ENCODE measurements at places on chromosomes 12 and 14. TPM values are rescaled to one million over a fixed set of nuclear protein-coding genes. Genes with fewer than 3 reads are reported as not detected.
A peak's percentile ranks its signal among the peaks of the same experiment; 100 is the strongest.

The EXOC3L4 gene
- 6.7 TPM for total RNA-seq

The ACOT6 gene
- total RNA-seq: not detected

DNA sequence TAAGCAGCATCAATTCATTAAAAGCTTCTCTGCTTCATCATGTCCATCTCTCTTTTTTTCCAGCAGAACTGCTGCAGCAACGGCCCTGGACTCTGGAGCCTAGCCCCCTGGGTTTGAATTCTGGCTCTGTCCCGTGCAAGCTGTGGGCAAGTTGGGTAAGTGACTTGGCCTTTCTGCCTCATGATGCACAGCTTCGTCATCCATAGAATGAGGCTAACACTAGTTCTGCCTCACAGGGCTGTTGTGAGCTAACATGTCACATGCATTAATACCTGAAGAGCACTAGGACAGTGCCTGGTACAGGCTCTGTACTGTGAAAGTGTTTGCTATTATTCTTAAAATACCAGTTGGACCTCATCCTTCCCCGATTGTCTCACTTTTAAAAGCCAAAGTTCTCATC is 4.2 kb downstream of the KRT82 start:
- H3K27me3 ChIP-seq: no peaks in the 10 kb centered on the region
- H3K4me3 ChIP-seq: no peak overlapping the region
- no peaks in the 10 kb centered on the region for H3K36me3 ChIP-seq
- no peak for DNase-seq
- H3K4me1 ChIP-seq: no peaks in the 10 kb centered on the region
- no peak overlapping the region for H3K27ac ChIP-seq

DNA sequence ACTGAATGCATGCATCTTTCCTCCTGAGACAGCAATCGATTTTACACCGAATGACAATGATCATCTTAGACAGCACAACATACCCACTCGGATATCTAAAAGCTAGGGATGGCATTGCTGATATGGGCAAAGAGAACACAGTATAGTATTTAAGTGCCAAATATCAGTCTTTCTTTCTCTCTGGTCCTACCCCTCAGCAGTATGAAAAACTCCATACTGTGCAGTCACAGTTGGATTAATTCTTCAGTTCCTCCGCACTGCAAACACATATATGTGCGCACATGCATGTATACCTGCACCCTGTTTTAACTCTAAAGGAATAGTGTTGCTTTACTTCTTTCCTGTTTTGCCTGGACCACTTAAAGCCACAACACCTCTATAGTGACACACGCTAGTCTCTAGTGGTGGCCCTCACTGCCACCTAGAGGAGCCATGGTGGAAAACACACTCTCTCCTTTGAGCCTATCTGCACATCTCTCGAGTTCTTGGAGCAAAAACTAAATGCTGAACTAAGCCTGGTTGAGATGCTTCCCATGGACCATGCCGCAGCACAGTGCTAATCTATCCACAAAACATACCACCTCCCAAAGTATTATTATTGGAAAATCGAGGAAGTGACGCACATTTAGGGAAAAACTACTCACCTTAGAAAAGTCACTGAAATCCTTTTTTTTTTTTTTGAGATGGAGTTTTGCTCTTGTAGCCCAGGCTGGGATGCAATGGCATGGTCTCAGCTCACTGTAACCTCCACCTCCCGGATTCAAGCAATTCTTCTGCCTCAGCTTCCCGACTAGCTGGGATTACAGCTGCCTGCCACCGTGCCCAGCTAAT is 11.9 kb downstream of the TMEM52B start:
- peaks cover 34% of the 10 kb centered on the region for H3K4me1 ChIP-seq
- H3K4me3 ChIP-seq: no peak overlapping the region
- peak overlapping the region; percentile 4 for H3K27ac ChIP-seq
- peak; percentile 81 for DNase-seq
- H3K36me3 ChIP-seq: no peaks in the 10 kb centered on the region

DNA sequence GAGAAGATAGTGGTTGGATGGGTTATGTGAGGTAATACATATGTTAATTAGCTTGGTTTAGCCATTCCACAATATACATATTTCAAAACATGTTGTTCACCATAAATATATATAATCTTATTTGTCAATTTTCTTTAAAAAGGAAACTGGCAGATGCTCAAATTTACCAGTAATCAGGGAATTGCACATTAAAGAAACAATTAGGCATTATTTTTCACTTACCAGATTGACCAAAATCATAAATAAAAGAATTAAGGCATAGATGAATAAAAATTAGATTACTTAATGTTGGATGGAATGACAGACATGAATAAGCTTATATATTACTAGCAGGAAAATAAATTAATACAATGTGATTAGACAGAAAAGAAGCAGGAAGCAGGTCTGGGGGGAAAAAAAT is 147.2 kb downstream of the PLEKHA5 start:
- no peak overlapping the region for H3K4me3 ChIP-seq
- no peak for DNase-seq
- H3K4me1 ChIP-seq: no peaks in the 10 kb centered on the region
- peaks cover 4% of the 10 kb centered on the region for H3K36me3 ChIP-seq

DNA sequence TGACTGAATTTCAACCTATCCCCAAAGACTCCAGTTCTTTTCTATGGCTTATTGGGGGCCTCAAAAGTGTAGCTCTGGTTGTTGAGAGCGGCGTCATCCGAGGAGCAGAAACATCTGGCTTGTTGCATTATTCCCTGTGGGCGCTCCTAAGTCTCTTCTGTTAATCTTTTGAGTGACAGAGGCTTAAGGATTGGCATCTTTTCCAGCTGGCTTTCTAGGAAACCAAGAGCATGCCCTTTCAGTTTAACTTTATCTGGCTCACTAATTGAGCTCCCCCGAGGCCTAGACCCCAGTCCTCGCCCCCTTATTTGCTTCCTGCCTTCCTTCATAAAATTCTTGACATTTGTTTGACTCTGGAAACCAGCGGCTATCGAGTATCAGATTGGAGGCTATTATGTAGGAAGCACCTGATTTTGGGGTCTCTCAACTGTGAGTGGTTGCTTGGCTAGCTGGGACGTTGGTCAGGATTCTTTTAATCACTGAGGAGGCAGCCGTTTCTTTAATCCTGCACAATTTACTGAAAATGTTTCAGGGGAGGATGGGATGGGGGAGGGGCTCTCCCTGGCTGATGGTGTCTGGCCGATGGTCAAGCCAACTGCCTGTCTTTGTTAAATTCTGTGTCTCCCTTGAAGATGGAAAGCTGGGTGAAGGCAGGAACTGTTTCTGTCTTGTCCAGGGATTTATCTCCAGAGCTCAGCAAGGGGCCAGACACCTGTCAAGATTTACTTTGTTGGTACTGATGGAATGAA is 3.1 kb downstream of the SMOC1 start:
- H3K27ac ChIP-seq: no peak overlapping the region
- no peaks in the 10 kb centered on the region for H3K4me1 ChIP-seq
- H3K27me3 ChIP-seq: no peaks in the 10 kb centered on the region

- peaks cover 24% of the 10 kb centered on the region for H3K4me1 ChIP-seq
- no peak overlapping the region for H3K27ac ChIP-seq
- H3K27me3 ChIP-seq: no peaks in the 10 kb centered on the region
- peaks cover 5% of the 10 kb centered on the region for H3K36me3 ChIP-seq
- DNase-seq: no peak
Measured at GRCh38 chr12:62916632-62917425, 18.1 kb downstream of the PPM1H start.

GRCh38 chr14:93941293-93941910 is 14.3 kb downstream of the FAM181A start:
- no peaks in the 10 kb centered on the region for H3K27me3 ChIP-seq
- no peak for DNase-seq
- no peaks in the 10 kb centered on the region for H3K36me3 ChIP-seq
- peaks cover 8% of the 10 kb centered on the region for H3K4me1 ChIP-seq

DNA sequence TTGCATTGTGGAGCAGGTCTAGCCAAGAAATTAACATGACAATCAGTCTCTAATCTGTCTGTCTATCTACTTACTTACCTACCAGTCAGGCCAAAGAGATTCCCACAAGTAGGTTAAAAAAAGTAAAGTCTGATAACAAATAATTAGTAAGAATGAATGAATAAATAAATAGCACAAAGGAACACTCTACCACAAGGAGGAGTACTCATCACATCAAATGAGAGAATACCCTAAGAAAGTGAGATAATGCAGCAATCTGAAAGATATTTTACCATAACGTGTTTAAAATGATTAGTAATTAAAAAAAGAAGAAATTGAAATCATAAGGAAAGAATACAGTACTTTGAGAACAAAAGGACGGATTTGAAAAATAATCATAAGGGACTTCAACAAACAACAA is 187.2 kb downstream of the SYNE2 start:
- no peaks in the 10 kb centered on the region for H3K36me3 ChIP-seq
- no peaks in the 10 kb centered on the region for H3K27me3 ChIP-seq
- DNase-seq: no peak
- H3K4me3 ChIP-seq: no peak overlapping the region
- no peaks in the 10 kb centered on the region for H3K4me1 ChIP-seq

- H3K27me3 ChIP-seq: no peaks in the 10 kb centered on the region
- H3K4me3 ChIP-seq: no peak overlapping the region
- H3K36me3 ChIP-seq: no peaks in the 10 kb centered on the region
- DNase-seq: no peak
Measured at GRCh38 chr12:106918746-106919145, 37.0 kb upstream of the TMEM263 start.

DNA sequence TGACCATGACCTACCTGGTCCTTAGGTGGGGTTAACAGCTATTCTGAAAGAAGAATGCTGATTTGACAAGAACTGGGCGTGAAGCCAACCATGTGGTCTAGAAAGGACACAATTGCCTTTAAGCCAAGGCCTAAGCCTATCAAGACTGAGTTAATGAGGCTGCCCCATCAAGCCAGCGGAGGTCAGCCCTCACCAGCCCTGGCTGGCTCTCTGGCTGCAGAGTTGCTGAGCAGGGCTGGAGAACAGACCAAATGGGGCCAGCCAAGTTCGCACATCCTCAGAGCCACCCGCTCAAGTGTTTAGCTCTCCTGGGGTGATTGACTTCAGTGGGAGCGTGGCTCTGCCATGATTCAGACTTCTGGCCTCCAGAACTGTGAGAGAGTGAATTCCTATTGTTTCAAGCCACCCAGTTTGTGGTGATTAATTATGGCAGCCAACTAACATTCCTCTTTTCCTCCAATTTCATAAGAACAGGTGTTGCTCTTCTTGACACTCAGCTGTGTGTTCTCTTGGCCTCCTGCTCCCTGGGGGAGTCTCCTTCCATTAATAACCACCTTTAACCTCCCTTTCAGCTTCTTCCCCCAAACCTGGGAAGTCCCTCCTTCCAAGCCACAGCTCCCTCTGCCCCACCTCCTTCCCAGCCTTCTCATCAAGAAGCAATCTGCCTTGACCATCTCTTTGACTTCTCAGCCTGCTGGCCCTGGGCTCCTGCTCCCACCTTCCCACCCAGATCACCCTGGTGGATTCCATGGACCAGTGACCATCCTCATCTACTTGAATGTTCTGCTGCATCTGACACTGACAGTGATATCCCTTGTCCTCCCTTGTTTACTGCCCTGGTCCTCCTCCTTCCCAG is 5.3 kb upstream of the SERPINA5 start:
- no peak overlapping the region for H3K27ac ChIP-seq
- H3K27me3 ChIP-seq: no peaks in the 10 kb centered on the region
- H3K4me1 ChIP-seq: peaks cover 26% of the 10 kb centered on the region
- H3K36me3 ChIP-seq: no peaks in the 10 kb centered on the region
- DNase-seq: no peak
- no peak overlapping the region for H3K4me3 ChIP-seq

DNA sequence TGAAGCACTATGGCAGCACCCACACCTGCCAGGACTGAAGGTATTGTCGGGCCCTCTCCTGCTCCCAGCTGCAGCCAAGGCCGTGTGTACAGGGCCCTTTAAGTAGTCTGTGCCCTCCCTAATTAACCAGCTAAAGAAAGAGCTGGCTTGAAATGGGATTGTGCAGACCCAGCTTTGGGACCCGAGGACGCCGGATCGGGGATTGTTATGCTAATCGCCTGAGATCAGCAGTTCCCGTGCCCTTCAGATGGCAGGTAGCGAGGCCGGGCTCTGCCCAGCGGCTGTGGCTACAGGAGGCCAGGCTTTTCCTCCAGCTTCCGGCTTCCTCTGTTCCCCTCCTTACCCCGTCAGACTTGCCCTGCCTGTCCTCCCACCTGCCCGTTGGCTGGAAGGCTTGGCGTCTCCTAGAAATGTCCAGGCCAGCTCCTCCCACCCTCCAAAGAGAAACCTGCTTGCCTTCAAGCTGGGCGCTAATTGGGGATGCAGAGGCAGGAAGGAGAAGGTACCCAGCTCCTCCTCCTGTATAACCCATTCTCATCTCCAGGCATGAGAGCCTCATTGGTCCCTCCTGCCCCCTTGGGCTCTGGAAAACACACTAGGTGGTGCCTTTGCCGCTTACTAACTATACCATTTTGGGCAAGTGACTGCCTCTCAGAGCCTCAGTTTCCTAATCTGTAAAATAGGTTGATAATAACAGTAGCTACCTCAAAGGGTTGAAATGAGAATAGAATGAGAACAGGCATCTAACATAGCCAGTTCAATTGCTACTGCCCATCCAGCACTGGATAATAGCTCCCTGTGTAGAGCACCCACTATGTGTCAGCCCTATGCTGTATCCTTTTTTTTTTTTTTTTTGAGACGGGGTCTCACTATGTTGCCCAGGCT is 25.8 kb upstream of the MSI1 start:
- H3K36me3 ChIP-seq: no peaks in the 10 kb centered on the region
- no peak overlapping the region for H3K27ac ChIP-seq
- no peak for DNase-seq
- H3K4me3 ChIP-seq: no peak overlapping the region
- no peaks in the 10 kb centered on the region for H3K27me3 ChIP-seq

- DNase-seq: no peak
- no peaks in the 10 kb centered on the region for H3K36me3 ChIP-seq
- H3K4me1 ChIP-seq: 0 out of 2 replicates have a peak, but pooled peaks cover 6% of the 10 kb centered on the region
Measured at GRCh38 chr12:89859508-89860220, 151.0 kb upstream of the ATP2B1 start.

- no peaks in the 10 kb centered on the region for H3K36me3 ChIP-seq
- H3K4me1 ChIP-seq: 0 out of 2 replicates have a peak, but pooled peaks cover 5% of the 10 kb centered on the region
- no peak overlapping the region for H3K27ac ChIP-seq
- no peak overlapping the region for H3K4me3 ChIP-seq
- no peak for DNase-seq
Measured at GRCh38 chr12:67202678-67203012, 66.5 kb upstream of the CAND1 start.

- H3K27ac ChIP-seq: peak overlapping the region; percentile 51
- H3K4me1 ChIP-seq: peaks cover 54% of the 10 kb centered on the region
- no peaks in the 10 kb centered on the region for H3K27me3 ChIP-seq
- no peaks in the 10 kb centered on the region for H3K36me3 ChIP-seq
Measured at GRCh38 chr14:24960816-24961215, 89.1 kb downstream of the STXBP6 start.

DNA sequence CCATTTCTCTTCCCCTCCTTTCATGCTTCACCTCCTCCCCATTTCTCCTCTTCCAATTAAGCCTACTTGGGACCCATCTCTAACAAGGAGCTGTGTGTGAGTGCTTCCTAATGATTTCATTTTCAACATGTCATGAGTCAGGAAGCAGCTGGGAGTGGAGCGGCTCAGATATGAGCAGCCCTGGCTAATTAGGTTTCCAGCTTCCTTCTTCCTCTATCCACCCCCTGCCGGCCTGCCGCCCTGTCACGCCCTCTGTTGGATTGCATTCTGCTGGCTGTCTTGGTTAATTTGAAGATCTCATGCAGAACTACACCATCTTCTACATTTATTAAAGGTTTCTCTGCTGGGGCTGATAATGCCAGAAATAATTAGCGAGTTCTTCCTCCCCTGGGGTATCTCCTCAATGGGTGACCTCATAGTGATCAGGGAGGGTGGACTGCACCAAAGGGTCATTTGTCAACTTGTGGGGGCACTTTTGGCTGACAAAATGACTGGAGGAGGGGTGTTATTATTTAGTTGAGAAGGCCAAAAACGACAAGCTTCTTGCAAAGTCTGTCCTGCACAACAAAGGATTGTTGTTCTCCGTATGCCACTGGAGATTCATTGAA is 300.9 kb upstream of the SRRM4 start:
- no peak for DNase-seq
- H3K27ac ChIP-seq: no peak overlapping the region
- no peaks in the 10 kb centered on the region for H3K4me1 ChIP-seq
- no peaks in the 10 kb centered on the region for H3K36me3 ChIP-seq

Data from Caco-2 (cell line).